ENCODE measurements at places on chromosomes 11 and 22.

- no peak for DNase-seq
These were observed 32.2 kb upstream of the BID start for GRCh38 chr22:17806437-17806836.

GRCh38 chr11:35084817-35085440 lies 54.0 kb upstream of the CD44 start:
- DNase-seq: no peak

- no peak for DNase-seq
These were observed 49.0 kb downstream of the SC5D start for GRCh38 chr11:121341609-121342008.

DNA sequence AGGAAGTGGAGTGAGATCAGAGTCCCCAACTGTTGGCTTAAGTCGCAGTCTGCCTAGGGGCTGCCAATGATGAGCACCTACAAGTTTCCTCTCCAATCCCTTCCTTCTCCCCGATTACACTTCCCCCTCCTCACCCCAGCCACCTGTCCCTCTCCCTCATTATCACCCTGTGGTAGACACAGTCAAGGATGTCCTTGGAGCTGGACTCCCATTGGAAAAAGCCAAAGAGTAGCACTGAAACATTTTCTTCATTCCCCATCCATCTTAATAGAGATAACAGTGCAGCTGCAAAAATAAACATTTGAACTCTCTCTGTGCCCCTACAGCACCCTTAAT lies 146.2 kb downstream of the DBX1 start:
- no peak for DNase-seq

GRCh38 chr22:24536089-24536488 lies 18.8 kb downstream of the GUCD1 start:
- no peak for DNase-seq

- no peak for DNase-seq
These were observed 546.0 kb upstream of the CCDC179 start for GRCh38 chr11:23406131-23406819.

GRCh38 chr11:115656669-115657068 lies 152.5 kb upstream of the CADM1 start:
- DNase-seq: no peak

GRCh38 chr11:31301549-31302510 lies 67.7 kb downstream of the DCDC1 start:
- DNase-seq: no peak

- DNase-seq: no peak
These were observed 186.5 kb downstream of the DYNC2H1 start for GRCh38 chr11:103295704-103296103.

GRCh38 chr11:61109671-61110070 lies 7.4 kb downstream of the CD5 start:
- no peak for DNase-seq

DNA sequence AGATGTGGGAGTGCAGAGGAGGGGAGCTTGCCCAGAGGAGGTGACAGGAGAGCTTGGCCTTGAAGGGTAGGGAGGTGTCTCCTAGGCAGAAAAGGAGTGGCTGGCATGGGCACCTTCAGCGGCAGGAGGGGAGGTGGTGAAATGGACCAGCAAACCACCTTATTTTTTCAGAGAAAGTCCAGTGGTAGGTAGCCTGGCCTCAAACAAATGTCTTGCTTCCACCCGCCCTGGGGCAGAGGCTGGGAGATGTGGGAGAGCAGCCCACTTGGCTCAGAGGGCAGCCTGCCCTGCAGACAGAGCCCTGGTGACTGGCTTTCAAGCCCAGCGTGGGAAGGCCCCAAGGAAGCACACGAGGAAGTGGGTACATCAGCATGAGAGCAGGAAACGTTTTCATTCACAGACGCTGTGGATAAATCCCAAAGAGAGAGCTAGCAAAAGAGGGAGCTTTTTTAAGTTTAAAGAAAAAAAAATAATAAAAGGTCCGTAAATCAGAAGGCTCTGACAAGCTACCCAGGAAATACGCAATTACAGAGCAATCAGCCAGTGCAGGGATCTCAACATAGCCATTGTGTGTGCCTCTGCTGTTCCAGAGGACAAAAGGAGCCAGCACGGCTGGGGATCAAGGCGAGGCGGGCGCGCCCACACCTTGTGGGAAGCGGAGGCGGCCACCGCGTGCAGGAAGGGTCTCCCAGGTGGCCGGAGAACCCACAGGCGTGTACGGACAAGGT lies 238.7 kb upstream of the PLET1 start:
- DNase-seq: no peak

GRCh38 chr22:20026996-20027601 lies 6.2 kb downstream of the TANGO2 start:
- DNase-seq: no peak

DNA sequence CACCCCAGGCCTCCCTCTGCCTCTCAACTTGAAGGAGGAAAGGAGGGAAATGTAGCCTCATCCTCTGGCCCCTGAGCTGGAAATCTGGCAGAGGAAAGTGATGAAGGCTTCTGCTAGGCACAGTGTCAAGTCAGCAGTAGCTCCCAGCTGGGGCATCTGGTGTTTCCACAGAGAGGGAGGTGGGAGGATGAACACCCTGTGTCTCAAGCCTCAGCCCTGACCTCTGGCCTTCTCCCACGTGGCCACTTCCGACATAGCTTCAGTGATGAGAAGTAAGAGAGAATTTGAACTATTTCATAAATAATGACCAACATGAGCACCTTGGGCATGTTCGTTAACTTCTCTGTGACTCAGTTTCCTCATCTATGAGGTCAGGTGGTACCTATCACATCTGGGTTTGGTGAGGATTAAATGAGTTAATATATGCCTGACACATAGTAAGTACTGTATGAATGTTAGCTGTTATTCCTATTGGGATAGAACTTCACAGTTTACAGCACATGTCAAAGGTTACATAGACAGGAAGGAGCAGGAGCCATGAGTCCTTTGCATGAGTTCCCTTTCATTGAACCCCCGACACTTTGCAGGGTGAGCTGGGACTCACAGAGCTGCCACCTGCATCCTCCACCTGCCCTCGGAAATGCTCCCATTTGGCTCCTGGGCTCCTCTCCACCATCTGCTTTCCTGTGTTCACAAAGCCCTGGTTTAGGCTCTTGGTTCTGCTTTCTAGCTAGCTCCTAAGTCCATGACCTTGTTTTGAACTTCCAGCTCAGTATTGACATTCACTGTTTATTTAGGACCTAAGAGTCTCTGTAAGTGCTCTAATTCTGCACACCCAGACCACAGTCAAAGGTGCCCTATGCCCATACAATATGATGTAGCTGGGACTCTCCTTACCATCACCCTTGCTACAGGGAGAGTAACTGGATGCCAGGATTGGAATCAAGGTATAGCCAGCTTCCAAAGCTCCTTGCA lies 61.7 kb downstream of the CSNK2A3 start:
- DNase-seq: no peak

DNA sequence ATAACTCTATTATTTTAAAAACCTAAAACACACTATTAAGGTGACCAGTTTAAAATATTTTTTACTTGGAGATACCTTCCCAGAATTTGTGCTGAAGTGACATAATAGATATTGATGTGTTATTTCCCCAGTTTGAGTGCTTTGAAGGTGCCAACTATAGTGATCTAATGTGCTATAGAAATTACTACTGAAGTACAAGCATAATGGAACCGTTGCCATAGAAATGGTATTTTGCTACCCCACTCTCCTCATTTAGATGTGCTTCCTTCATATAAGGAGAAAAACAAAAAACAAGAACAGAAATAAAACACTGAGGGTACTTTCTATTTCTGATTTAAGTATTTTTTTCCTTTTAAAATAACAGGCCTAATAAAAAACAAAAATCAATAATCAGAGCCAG lies 19.2 kb downstream of the DDI1 start:
- no peak for DNase-seq

- DNase-seq: no peak
These were observed 67.1 kb downstream of the MYEOV start for GRCh38 chr11:69361048-69361447.

DNA sequence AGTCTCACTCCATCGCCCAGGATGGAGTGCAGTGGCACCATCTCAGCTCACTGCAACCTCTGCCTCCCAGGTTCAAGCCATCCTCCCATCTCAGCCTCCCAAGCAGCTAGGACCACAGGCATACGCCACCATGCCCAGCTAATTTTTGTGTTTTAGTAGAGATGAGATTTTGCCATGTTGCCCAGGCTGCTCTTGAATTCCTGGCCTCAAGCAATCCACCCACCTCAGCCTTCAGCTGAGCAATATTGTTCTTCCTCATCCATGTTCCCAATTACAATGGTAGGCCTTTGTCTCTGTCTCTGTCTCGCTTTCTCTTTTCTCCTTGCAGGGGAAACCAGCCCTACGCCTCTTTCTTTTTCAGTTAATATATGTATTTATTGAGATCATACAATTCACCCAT lies 10.3 kb downstream of the HSPA8 start:
- DNase-seq: no peak

DNA sequence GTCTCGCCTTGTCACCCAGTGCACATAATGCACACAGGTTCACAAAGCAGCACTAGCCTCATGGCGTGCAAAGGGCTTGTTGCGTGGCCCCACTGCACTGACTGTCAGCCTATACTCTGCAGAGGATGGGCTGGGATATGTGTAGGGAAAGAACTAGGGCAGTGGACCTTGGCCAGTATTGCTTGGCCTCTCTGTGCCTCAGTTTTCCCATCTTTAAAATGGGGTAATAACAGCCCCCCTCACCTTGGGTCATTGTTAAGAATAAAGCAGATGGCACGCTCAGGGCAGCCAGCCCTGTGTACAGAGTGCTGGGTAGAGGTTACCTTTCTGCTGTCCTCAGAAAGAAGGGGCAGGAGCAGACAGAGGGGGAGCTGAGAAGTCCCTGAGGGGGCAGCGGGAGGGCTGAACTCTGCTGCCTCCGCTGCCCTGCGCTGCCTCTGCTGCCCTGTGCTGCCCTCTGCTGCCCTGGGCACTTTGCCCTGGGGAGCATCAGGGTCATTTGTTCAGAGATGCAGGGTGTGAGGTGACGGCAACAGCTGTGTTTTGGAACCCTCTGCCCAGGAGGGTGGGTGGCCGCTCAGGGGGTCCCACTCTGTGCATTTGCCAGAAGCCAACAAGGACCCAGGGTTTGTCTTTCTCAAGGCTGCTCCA lies 71.2 kb downstream of the CACNA1I start:
- DNase-seq: no peak

GRCh38 chr11:10480026-10480425 lies 25.0 kb downstream of the AMPD3 start:
- DNase-seq: peak; percentile 19

- DNase-seq: no peak
These were observed 626.6 kb upstream of the KIRREL3 start for GRCh38 chr11:127627204-127627603.

- DNase-seq: no peak
These were observed 19.9 kb downstream of the MADD start for GRCh38 chr11:47289856-47290255.

DNA sequence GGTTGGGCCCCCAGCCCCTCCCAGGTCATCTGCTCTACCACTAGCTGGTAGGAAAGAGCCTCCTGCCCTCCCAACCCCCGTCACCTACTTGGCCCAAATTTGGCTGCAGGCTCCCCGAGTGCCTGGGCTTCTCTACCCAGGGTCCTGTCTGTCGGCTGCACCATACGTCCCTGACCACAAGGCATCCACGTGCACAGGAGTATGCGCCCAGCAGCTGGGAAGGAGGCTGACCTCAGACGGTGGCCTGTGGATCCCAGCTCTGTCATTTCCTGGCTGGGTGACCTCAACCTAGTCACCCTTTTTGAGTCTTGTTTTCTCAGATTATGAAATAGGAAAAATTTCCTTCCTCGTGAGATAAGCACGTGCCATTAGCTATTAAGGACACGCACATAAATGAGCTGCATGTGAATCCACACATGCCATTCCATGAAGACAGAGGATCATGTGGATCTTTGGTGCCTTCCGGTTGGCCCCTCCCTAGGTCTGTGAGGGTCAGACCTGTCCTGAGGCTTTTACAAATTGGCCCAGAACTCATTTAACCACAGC lies 13.7 kb downstream of the CYB561A3 start:
- DNase-seq: peak; percentile 91

DNA sequence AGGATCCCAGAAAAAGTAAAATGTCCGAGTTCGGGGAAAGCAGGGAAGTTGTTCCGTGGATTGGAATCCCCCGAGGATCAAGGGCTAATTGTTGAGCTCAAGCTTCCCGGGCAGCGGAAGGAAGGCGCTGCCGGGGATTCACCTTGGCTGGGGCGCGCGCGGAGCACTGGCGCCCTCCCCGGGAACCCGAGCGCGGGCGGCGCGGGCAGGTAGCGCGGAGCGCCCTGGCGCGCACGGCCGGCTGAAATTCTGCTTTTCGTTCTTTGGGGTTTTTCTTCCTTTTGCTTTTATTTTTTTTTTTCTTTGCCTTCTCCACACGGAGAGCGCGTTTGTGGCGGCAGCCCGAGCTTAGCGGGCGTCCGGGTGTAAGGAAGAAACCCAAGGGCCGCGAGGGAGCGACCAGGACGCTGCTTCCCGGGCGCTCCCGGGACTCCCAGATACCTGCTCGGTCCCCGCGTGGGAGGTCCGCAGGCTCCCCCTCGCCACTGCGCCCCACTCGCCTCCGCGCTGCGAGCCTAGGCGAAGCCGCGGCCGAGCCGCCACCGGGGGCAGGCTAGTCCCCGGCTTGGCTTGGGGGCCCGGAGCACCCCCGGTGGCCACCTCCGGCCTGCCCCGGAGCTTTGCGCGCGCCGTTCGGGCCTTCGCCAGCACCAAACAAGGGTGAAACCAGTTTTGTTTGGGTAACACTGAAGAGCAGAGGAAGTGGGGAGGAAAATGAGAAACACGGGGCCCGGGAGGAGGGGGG lies 4.8 kb upstream of the IGF2 start:
- DNase-seq: no peak

- DNase-seq: no peak
These were observed 8.8 kb downstream of the HSPA8 start for GRCh38 chr11:123052901-123053721.

DNA sequence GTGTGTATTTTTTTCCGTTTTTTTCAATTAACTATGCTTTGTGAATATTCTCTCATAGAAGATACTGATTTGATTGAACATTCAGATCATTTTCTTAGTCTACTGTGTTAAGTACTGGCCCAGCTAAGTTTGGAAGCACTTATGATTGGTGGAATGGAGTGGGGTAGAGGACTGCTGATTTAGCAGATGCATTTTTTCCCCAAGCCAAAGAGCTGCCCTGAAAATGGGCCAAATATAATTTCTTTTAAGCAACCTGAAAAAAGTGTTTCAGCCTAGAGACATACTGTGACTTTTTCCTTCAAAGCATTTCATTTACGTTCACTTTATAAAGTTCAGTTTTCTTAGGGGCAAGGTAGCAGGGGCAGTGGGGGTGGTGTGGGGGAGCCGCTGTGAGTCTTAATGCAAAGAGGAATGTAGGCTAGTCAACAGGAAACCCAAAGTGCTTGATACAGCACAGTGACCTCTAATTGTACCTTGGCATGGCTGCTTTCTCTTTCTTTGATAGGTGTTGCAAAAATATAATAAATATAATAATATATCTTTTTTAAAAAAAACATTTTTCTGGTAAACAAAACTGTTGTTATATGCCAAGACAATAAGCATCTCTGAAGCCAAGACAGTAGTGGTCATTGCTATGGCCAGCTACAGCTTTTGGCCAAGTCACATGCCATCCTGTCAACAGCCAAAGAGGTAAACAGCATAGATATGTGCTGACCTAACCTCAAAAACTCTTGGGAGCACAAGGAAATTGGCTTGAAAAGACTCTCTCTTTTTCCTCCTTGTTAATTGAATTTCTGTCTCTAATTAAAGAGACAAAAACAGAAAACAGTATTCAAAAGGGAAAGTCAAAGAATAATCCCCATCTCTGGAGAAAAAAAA lies 58.8 kb downstream of the LIF start:
- no peak for DNase-seq

- no peak for DNase-seq
These were observed 214.6 kb downstream of the DSCAML1 start for GRCh38 chr11:117582433-117582832.

GRCh38 chr11:12449961-12450715 lies 72.8 kb downstream of the PARVA start:
- DNase-seq: no peak
